ENCODE measurements at places on chromosomes 7 and 10.

GRCh38 chr7:115230882-115231571, 309.1 kb downstream of the MDFIC start:
- no peak for DNase-seq

DNA sequence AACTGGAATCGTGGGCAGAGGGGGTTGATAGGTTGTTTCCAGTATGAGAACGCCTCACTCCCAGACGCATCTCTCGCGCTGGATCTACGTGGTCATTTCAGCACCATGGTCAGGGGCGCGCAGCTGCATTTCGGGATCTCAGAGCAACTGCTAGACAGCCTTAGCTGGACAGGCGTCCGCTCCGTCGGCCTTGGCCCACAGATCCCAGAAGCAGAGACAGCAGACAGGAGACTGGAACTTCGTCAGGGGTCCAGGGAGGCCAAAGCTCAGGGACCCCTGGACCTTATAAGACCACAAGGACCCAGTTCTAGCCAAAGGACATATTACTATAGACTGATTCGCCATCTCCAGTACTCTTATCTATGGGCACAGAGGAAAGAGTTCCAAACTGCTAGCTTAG, 5.3 kb downstream of the NEUROG3 start:
- peak; percentile 33 for DNase-seq

- no peak for DNase-seq
Observed at GRCh38 chr7:51229620-51230323, 86.8 kb downstream of the COBL start.

GRCh38 chr10:2782950-2783349, 284.4 kb upstream of the PFKP start:
- no peak for DNase-seq

- DNase-seq: peak; percentile 96
Observed at GRCh38 chr7:76393116-76394031, 16.1 kb downstream of the SSC4D start.

DNA sequence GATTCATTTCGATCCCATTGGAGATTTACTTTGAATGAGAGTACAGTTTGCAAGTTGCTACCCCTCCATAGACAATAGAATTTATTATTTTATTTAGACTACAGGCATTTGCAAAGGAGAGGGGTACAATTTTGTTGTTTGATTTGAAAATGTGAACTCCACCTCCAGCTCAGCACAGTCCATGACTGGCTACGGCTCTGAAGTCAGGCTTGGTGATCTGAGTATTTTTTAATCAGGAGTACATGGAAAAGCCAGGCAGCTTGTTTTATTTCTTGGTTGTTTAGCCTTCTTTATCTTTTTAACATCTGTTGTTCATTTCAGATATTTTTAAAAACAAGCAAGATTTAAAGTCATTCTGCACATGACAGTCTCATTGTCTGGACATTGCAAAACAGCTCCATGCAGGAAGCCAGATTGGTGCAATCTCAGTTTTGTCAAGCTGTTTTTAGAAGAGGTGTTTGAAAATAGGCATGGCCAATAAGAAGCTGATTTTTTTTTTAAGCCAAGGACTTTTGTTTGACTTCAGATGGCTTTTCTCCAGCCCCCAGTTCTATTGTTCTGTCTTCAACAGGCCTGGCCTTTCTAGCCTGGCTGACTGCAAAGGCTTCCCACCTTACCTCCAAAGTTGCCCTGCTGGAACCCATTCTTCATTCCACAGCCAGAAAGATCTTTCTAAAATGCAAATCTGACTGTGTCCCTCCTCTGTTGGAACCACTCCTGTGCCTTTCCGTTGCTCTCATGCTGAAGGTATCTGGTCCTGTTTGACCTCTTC, 12.2 kb downstream of the PLXDC2 start:
- DNase-seq: no peak

DNA sequence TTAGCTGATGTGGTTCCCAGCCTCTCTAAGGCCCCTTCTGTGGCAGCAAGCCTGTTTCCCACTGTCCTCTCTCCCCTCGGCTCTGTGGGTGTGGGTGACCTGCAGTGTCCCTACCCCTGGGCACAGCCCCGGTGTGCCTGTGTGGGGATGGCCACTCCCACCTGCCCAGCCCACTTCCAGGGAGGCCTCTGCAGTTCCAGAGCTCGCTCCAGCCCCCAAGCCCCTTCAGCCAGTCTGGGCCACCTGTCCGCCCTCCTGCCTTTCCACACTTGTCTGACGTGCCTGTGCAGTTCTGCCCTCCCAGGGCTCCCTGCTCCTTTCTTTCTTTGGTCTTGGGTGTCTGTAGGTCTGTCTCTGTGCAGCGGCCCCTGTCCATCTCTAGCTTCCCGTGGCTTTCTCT, 127.0 kb upstream of the PPIF start:
- DNase-seq: no peak

DNA sequence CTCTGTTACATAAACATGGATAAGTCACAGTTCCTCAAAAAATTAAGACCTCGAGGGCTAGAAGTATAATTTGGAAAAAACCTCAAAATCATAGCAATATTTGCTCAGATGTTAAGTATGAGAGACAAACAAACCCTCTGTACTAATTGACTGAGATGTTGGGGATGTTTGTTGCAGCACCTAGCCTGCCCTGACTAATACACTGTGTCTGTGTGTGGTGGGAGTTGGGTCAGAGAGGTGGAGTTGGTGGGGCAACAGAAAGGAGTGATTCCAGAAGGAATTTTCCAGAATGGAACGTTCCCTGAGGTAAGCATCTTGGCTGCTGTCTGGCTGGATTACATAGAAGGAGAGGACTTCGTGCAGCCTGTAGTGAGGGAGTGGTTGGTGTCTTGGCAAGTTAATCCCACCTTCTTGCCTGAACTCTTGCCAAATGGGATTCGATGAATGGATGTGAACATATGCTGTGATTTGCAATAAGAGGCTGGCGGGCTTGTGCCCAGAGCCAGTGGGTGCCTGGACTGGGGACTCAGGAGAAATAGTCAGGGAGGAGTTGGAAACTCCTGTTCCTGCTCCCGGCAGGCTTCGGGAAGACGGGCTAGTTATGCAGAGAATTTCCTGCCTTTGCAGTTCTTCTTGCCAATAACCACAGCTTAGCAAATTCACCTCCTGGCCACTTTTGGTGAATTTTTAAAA, 9.3 kb upstream of the FAM180A start:
- peak; percentile 36 for DNase-seq

DNA sequence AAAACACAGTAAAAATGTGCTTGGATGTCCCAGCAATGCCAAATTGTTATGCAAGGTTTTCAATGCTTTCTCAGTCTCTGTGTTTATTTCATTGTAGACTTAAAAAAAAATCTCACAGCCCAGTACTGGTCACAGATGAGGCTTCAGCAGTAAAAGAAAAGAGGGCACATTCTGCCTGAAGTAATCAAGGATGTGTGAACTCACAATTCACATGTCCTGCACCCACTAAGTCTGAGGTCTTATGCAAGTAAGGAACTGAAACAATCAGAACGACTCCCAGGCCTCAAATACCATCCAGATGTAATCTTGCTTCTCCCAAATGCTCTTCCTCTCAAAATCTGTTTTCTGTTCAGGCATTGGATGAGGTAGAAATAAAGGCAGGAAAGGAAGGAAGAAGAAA, 33.7 kb downstream of the ADRB1 start:
- DNase-seq: no peak

- no peak for DNase-seq
Observed at GRCh38 chr7:124843336-124843735, 77.7 kb upstream of the GPR37 start.

DNA sequence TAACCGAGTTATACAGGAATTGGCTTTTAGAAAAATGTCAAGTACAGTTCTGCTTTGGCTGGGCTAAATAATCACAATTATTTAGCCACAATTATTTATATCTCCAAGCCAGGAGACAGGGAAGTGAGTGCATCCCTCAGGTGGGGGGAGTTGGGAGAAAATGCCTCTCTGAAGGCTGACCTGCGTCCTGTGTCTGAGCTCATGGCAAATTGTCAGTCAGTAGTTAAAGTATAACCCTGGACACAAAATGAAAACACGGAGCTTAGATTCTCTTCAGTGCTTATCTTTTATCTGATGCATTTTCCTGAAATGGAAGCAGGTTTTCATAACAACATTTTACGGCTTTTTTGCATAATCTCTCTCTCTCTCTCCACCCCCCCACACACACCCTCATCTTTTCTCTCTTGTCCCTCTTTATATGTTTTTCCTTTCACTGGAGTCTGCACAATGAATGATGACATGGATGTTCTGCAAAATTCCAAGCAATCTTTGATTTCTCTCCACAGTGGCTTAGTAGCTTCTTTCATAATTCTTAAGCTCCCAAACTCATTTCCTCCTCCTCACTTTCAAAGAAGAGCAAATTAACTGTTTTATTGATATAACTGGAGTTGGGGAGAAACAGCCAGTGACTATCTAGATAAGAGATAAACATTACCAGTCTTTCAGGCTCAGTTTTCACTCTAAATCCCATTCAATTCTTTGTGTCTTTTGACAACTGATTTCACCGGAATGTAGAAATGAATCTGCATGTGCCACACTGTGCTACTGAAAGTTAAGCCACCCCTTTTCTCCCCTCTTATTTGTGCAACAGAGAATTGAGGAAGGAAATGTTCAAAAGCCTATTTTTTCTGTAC, 521.4 kb upstream of the GHITM start:
- no peak for DNase-seq

DNA sequence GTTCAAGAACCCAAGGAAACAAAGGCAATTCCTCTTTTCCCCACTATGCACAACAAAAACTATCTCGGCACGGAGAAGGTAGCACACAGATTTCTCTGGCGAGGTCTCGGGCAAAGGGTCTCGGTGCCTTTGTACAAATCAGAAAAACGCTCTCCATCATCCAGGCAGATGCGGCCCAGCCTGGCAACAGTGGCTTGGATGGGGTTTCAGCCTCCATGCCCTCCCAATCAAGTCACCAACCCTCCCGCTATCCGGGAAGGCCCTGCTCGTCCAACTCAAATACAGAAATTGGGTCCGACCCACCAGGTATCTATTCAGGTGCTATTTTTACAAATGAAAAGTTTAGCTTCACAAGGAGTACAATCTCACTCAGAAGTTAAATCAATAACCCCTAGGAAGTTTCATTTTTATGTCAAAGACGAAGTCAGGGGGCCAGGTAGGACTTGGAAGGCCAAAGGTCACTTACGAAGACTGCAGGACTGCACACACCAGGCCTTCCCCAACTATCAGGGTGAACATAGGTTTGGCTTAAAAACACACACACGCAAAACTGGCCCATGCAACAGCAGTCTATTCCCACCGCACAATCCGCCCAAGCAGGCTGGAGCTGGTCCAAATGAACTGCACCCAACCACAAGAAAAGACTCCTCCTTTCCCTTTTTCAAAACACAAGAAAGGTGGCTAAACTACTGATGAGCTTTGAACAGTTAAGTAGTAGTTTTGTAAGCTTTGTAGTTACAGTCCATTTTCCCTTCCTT, 43.0 kb downstream of the GNA12 start:
- DNase-seq: peak; percentile 61

GRCh38 chr7:74106846-74107245, 23.2 kb downstream of the LIMK1 start:
- DNase-seq: no peak

DNA sequence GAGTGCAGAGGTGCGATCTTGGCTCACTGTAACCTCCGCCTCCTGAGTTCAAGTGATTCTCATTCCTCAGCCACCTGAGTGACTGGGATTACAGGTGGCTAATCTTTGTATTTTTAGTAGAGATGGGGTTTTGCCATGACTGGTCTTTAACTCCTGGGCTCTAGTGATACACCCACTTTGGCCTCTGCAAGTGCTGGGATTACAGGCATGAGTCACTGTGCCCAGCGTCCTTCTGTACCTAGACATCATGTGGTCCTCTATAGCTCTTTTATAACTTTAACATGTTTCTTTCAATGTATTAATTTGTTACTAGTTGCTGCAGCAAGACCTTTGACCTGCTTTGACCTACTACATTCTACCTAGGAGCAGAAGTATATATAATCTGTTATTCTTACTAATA, 38.7 kb upstream of the BICC1 start:
- no peak for DNase-seq
